ENCODE measurements at places on chromosomes 11 and 22.

GRCh38 chr22:30662040-30662439 lies 5.6 kb downstream of the DUSP18 start:
- no peak for DNase-seq

DNA sequence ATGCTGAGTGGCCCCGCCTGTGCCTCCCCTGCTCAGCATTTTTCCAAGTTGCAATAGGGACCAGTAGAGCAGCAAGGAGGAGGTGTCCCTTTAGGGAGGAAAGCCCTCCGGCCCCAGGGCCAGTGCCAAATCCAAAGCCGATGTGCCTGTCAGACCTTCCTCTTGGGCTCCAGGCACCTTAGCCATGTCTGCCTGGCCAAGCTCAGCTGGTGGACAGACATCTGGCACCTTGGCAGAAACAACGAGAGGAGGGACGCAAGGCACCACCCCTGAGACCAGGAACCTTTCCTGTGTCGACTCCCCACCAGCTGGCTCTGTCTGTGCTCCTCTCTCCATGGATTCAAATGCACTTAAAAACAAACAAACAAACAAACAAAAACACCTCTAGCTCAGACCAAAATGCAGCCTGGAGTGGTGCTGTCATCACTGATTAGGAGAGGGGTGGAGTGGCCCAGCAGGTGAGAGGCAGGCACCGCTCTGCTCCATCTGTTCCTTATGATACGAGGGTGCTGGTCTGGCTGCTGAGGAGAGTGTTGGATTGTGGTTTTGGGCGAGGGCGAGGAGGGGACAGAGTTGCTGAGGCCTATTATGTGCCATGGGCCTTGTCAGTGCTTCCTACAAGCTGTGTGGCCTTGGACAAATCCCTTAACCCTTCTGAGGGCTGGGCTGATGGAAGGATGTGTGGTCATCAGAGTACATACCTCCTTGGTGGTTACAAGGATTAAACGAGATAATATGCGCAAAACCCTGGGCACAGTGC lies 46.2 kb downstream of the TP53I11 start:
- no peak for DNase-seq

DNA sequence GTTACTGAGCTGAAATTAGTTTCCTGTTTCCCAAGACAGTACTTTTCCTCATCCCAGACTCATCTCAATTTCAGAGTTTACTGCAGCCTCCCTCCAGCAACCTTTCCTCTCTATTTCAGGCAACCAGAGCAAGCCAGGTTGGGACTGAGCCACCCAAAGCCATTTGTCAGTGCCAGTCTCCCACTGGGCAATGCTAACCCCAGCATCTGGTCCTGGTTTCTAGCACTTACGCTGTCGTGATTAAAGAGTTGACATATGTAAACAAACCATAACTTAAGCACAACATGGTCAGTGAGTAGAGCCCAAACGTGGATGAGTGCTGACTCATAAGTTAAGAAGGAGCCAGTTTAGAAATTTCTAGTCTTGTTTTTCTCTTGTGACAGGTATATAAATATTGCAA lies 119.6 kb upstream of the BLID start:
- no peak for DNase-seq

DNA sequence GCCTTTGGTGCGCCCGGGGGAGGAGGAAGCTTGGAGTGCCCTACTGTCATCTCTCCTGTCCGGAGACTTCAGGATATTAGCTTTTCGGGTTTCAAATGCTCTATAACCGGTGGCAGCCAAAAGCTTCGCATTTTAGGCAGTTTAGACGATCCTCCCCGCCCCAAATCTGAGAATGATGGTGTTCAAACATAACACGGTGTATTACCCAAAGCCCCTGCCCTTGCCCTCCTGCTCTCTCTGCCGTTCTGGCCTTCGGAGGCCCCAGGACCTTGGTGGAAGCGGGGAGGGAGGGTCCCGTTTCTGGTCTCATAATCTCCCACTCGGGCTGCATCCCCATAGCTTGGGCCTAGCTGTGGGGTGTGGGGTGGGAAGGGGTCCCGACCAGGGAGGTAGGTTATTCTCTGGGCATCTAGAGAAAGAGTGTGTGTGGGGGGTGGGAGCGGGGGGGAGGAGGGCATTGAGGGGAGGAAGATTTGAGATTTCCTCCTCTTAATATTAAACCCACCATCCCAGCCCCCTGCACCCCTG lies 2.3 kb downstream of the PKNOX2 start:
- DNase-seq, result no peak

GRCh38 chr11:40337118-40337517 lies 1122.3 kb downstream of the LRRC4C start:
- no peak for DNase-seq

GRCh38 chr11:12199231-12199948 lies 89.0 kb downstream of the MICAL2 start:
- DNase-seq, result no peak

DNA sequence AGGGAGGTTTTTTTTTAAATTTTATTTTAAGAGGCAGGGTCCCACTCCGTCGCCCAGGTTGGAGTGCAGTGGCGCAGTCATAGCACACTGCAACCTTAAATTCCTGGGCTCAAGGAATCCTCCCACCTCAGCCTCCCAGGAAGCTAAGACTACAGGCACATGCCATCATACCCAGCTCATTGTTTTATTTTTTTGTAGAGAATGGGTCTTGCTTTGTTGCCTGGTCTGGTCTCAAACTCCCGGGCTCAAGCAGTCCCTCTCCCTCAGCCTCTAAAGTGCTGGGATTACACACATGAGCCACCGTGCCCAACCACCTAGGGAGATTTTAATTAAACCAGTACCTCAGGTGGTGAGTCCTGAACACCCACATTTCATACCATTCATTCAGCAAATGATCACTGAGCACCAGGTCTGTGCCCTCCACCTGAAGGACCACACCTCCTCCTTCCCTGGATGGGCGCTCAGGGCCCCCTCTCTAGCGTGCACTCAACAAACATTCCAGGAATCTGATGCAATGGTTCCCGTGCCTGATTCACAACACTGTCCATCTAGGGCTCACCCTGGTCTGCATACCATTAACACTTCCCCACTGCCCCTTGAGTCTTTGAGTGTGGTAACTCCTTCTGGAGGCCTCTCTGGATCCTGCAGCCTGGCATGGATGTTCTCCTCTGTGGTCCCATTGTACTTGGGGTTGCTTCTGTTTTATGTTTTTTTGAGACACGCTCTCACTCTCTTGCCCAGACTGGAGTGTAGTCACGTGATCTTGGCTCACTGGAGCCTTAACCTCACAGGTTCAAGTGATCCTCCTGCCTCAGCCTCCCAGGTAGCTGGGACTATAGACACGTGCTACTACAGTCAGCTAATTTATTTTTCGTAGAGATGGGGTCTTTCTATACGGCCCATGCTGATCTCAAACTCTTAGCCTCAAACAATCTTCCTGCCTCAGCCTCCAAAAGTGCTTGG lies 9.6 kb upstream of the MYH9 start:
- DNase-seq, result no peak

DNA sequence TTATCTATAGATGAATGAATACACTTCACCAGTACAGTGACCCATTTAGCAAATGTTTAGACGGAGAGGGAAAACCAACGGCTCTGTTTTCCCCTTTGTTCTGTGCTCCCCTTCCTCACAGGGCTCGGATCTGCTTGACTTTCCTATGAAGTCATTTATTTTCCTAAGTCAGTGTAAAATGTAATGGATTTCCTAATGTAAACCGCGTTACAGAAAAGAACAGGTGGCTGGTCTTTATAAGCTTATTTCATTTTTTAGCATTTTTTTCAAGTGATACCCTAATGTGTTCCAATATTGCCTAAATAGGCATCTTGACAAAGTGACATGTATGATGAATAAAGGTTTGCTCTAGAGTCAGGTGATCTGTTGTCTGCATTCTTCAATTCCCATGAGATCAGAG lies 207.5 kb downstream of the PGR start:
- no peak for DNase-seq

GRCh38 chr22:37283393-37283937 lies 1.2 kb downstream of the CYTH4 start:
- no peak for DNase-seq

DNA sequence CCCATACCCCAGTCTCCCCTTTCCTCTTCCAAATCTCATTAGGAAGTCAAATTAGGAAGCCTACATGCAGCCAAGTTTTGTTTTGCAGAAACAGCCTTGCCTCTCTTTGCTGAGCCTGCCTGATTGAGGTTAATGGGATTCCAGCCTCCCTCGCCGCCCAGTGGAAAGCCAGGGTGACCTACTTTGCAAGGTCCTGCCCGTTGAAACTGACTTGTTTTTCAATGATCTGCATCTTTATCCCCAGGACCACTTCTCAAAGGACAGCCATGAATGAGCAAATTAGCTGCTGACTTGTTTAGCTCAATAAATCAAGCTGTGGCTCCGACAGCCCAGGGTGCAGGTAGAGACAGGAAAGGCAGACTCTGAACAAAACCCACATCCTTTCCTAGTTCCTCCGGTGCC lies 110.4 kb downstream of the RRAS2 start:
- DNase-seq, result peak; percentile 8
